ENCODE measurements at places on chromosomes 12 and 14.

DNA sequence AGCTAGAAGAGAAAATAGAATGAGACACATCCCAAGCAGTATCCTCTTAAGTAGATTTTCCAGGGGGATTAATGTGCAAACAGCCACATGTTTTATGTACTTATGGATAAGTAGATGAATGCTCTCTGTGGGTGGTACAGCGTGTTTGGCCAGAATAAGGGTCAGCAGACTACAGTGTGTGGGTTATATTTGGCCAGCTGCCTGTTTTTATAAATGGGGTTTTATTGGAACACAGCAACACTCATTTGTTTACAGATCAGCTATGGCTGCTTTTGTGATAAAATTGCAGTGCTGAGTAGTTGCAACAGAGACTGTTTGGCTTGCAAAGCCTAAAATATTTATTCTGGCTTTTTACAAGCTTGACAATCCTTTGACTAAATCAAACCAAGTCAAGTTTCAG, 780.2 kb upstream of the SEL1L start:
- DNase-seq = no peak

- DNase-seq = no peak
These were observed 1.4 kb upstream of the GTF2A1 start for GRCh38 chr14:81222126-81222525.

- no peak for DNase-seq
These were observed 291.1 kb downstream of the SYT1 start for GRCh38 chr12:79155683-79156082.

DNA sequence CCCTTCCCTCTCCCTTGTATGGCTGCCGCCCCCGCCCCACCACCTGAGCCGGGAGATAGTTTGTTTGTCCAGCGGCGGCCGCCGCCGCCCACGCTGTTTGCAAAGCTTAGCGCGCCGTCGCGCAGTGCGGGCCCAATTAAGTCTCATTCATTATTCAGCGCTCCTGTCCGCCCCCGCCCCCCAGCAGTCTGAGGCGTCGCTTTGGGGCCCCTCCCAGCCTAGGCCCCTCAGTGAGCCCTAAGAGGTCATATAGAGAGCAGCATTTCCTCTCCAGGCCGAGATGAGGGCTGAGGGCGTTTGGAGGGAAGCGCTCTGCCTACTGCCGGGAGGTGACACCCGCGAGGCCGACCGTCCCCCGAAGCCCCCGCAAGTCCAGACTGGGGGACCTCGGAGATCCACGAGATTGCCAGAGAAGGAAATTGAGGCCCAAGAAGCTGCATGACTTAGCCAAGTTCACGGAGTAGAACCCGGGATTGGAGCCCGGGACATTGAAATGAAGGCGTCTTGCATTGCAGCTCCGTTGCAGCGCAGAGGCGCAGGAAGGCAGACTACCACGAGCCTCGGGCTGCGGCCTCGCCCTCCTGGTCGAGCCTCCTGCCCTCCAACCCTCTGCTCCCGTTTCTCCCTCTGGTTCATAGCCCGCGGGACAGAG, at the start of gene DNAJC22:
Gene DNAJC22 (plus strand): TSS at position 230 of the 652 bp plus-strand sequence. CDS start 1,985 bp downstream, outside the sequence.
- DNase-seq = no peak

- DNase-seq = no peak
These were observed 770.0 kb downstream of the FLRT2 start for GRCh38 chr14:86299994-86300393.

DNA sequence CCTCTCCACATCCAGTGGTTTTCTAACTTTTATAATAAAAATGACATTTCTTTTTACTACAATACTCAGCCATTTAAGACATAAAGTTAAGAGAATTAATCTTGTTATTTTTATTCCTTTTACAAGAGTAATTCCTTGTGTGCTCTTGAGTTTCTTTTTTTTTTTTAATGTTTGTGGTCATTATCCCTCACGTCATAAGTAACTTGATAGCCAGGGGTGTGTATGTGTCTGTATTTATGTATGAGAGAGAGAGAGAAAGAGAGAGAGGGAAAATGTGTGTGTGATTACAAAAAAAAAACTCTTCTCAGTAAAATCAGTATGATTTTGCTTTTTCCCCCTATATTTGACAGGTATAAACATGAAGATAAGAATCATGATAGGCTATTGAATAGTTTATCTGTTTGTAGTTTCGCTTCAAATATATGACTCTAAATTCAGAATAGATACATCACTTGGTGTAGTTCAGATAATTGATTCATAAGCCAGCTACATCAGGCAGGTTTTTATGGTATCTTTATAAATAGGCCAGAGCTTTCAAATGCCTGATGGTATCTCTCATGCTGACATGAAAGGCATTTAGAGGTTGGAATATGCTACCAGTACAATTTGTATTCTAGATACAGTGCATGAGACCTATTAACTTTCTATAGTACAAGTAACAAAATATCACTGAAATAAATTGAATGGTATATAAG, 34.9 kb downstream of the RERGL start:
- no peak for DNase-seq

Measured in smooth muscle cell of the brain vasculature (primary cell).